Progenitor cell of endocrine pancreas (in vitro differentiated cells): ENCODE measurements at places on chromosomes 5 and 9. TPM values are rescaled to one million over a fixed set of nuclear protein-coding genes. Genes with fewer than 3 reads are reported as not detected.
A peak's percentile ranks its signal among the peaks of the same experiment; 100 is the strongest.

GRCh38 chr9:136588663-136589464 is 43.0 kb upstream of the NOTCH1 start:
- no peak for DNase-seq

GRCh38 chr5:179318221-179318955 is 26.9 kb downstream of the ADAMTS2 start:
- DNase-seq, result no peak

- no peak for DNase-seq
Observed at GRCh38 chr9:104915753-104916152, 12.2 kb downstream of the ABCA1 start.

Gene QRFP
- total RNA-seq, result not detected in 2 replicates

DNA sequence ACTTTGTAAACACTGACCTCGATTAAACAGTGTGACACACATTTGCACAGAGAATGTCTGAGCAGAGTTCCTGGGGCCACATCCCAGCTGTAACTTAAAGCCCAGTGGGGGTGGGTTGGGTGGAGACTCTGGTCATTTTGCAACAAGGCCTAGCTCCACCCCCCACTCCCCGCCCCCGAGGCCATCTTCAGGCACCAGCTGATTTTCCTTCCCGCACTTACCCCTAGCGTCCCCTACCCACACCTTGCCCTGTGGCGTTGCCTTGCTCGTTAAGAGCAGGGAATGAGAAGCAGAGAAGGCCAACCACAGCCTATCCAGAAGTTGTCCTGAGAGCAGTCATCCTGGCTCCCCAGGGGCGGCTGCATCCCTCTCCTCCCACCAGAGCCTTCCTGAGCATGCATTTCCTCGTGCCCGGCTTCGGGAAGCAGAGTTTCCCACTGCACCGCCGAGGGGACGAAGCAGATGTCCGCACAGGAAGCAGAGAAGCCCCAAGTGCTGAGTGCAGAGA is 101.7 kb upstream of the SARDH start:
- no peak for DNase-seq

- peak; percentile 8 for DNase-seq
Observed at GRCh38 chr5:121797681-121798518, 53.8 kb upstream of the FTMT start.

Gene PCDHA7
- total RNA-seq, result 4.3 and 4.9 TPM in 2 replicates

DNA sequence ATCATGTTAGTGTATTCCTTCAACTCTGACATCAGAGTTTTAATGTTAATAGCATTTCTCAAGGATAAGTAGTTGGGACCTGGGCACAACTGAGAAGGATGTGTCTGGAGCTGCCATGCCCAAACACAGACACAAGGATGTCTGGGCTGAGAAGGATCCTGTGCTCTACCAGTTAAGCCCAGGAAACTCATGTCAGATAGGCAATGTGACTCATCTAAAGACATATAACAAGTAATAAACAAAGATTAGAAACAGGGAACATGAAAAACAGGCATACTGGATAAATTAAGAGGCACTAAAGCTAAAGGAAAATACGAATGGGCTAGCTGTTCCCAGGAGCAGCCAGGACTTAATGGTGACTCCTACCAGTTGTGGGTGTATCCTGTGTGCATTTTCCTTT is 9.1 kb upstream of the EGFLAM start:
- no peak for DNase-seq

GRCh38 chr9:135790356-135790755 is 88.4 kb downstream of the KCNT1 start:
- no peak for DNase-seq

Gene TAF11L10
- total RNA-seq, result not detected in 2 replicates

GRCh38 chr5:97560599-97560993 is 377.5 kb upstream of the RIOK2 start:
- no peak for DNase-seq
